Stimulated activated CD4-positive, alpha-beta T cell treated with anti-CD3 and anti-CD28 coated beads, Interleukin-4, amount 100 ng/mL, for 24 hours (primary cell): ENCODE measurements at places on chromosomes 5 and 9.
A peak's percentile ranks its signal among the peaks of the same experiment; 100 is the strongest.

GRCh38 chr9:84677080-84677479 lies 7.6 kb downstream of the NTRK2 start:
- no peak for DNase-seq

GRCh38 chr5:96572864-96573512 lies 89.2 kb upstream of the CAST start:
- no peak for DNase-seq

DNA sequence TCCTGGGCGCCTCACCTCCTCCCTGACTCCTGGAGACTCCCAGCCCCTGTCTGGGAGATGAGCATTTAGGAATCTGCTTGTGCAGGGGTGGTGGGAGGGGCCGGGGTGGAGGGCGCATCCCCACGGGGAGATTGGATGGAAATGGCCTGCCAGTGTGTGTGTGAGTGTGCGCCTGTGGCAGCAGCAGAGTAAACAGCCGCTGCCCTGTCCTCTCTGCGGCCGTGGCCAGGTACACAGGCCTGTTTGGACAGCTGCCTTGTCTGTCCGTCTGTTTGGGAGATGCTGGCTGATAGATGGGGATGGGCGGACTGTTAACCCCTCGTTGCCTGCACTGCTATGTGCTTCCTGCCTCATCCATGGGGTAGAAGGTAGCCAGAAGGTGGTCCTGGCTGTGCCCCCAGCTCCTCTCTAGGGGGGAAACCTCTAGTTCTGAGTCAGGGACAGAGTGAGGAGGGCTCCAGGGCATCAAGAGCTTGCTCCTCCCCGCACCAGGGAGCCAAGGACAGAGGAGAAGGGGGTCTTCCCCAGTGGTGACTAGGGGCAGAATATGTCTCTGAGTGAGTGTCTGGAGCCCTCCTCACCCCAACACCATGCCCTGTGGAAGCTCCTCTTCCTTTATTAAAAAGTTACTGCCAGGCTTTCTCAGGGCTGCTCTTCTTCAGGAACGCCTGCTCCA lies 60.1 kb downstream of the LMX1B start:
- DNase-seq = no peak

DNA sequence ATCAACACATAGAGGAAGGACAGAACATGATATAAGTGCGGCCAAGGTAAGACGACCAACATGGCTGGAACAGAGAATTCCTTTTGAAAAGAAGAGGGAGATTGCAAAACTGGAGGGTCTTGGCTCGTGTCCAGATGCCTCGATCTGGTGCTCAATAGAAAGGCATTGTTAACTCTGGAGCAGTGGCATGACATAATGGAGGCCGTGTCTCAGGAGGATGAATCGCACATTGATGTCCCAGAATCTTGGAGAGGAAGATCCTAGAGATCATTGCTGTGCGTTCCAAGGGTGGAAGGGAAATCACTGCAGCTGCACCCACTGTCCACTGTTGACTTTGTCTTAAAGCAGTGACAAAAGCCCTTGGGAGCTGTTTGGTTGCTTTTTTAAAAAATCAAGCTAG lies 30.9 kb downstream of the GRAMD2B start:
- no peak for DNase-seq

DNA sequence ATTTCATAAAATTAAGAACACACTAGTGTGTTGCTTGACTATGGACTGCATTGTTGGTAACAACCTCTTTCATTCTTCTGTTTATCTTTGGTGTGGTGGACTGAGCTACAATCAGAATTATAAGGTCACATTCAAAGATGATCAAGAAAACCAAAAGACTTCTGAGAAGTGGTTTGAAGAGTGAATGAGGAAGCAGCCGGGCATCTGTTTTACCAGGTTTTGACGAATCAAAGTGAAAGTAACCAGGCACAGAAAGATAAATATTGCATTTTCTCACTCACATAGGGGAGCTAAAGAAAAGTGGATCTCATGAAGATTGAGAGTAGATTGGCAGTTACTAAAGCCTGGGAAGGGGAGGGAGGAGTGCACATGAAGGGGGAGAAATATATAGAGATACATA lies 589.1 kb downstream of the ZNF608 start:
- no peak for DNase-seq

DNA sequence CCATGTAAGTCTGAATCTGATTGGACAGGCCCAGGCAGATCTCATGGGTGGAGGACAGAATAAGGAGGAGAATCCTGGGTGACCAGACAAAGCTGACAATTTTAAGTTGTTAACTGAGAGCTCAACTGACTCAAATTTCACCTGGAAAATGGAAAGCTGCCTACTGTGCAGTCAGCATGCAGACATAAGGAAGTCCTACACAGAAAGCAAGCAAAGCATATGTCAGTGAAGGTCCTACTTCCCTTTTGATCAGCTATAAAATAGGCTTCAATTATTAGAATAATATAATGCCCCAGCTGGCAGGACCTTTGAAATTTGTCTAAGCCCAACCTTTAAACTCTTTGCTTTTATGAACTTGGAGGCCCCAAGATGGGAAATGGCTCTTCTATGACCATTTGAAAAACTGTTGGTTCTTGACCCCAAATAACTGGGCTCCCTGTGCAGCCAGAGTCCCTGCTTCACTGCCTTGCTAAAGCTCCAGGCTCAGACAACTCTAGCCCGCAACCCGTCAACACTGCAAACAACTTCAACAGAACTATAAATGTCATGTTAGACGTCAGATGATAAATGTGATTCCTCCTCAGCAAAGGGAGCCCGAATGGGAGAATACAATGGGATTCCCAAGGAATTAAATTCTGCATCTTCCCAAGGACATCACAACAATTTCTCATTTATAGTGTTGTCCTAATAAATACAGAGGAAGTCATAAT lies 118.9 kb upstream of the ADRA1B start:
- DNase-seq = no peak

GRCh38 chr5:115657881-115658233 lies 32.0 kb upstream of the TMED7 start:
- DNase-seq = no peak

GRCh38 chr9:129365196-129365595 lies 187.1 kb upstream of the IER5L start:
- no peak for DNase-seq

- peak; percentile 36 for DNase-seq
Measured at GRCh38 chr5:79962575-79963222, 28.4 kb downstream of the MTX3 start.

- no peak for DNase-seq
Measured at GRCh38 chr5:34820593-34820992, 18.4 kb upstream of the TTC23L start.

GRCh38 chr9:21854594-21854993 lies 52.2 kb downstream of the MTAP start:
- no peak for DNase-seq

DNA sequence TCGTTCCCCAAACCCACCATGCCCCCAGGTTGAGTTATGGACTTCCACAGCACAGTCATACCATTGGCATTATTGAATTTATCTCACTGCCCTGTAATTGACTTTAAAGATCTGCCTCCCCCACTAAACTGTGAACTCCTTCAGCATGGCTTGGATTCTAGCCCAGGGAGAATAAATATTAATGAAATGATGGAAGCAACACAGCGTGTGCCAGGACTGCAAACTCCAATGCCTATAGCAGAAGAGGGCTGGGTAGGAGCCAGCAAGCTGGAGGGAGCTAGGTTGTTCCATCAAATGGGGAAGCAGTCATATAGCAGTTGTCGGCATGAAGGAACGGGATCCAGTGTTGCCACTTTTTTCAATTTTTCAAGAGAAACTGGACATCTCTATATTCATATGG lies 69.0 kb upstream of the MSX2 start:
- DNase-seq = no peak
